ENCODE measurements at places on chromosomes 12 and 14.

DNA sequence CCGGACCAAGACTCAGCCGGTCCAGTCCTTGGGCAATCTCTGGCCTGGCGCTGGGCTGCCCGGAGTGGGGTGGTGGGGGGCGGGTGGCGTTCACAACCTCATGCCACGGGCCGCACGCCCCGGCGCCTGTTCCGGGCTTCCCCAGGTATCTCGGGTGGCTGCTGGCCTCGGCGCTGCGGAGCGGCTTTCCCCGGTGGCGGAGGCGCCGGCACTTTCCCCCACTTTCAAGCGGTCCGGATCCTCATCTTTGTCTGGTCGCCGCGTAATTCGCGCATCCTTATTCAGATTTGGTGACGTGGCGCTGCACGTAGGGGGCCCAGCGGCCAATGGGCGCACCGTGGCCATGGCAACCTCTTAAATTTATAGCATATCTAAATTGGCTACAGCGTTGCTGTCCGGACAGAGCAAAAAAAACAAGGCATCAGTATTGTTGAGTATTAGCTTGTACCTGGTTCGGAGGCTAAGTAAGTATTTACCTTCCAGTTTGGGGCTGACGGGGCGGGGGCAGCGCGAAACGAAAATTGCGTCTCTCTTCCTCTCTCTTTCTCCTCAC, at the start of gene LHX5:
TSS of gene LHX5 (minus strand) at position 253 of the 553 bp plus-strand sequence. CDS start 373 bp downstream, outside the sequence.
- no peak for DNase-seq

DNA sequence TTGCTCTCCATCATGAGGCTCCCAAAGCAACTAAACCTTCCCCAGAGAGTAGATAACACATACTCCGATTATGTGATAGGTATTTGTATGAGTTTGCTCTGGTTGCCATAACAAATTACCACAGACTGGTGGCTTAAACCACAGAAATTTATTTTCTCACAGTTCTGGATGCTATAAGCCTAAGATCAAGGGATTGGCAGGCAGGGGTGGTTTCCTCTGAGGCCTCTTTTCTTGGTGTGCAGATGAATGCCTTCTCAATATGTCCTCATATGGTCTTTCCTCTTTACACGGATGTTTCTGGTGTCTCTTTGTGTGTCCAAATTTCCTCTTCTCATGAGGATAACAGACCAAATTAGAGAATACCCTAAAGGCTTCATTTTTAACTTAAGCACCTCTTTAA, 285.8 kb upstream of the GRIP1 start:
- DNase-seq, result peak; percentile 27

- no peak for DNase-seq
Observed at GRCh38 chr12:71763677-71764379, 9.2 kb downstream of the RAB21 start.

- no peak for DNase-seq
Observed at GRCh38 chr14:86892152-86892956, 1100.6 kb downstream of the GALC start.

- no peak for DNase-seq
Observed at GRCh38 chr14:65042731-65043372, 56.2 kb downstream of the FNTB start.

DNA sequence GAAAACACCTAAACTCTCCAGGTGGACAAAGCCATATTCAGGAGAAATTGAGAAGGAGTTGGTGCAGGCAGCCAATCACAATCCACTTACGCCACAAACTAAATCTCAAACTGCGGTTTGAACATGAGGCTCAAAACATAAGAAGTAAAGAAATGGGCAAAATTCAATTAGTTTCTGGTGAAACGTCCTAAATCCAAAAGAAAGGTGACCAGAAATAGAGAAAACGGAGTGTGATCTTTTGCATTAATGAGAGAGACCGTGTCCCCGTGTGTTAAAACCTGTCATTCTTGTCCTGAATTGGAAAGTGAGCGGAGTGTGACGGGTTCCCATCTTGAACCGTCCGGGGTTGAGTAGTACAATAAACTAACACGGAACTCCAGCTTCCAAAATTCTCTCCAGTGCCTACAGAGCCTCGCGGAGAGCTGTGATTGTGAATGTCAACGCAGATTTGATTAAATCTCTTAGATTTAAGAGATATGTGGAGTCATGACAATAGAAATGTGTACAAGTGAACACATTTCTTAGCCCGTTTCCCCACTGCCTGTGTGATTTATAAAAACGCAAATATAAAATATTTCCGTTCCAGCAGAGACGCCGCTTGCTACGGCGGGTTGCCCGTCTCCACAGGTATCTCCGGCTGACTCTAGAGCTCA, 595 bp upstream of the METAP2 start:
- DNase-seq, result peak; percentile 23

DNA sequence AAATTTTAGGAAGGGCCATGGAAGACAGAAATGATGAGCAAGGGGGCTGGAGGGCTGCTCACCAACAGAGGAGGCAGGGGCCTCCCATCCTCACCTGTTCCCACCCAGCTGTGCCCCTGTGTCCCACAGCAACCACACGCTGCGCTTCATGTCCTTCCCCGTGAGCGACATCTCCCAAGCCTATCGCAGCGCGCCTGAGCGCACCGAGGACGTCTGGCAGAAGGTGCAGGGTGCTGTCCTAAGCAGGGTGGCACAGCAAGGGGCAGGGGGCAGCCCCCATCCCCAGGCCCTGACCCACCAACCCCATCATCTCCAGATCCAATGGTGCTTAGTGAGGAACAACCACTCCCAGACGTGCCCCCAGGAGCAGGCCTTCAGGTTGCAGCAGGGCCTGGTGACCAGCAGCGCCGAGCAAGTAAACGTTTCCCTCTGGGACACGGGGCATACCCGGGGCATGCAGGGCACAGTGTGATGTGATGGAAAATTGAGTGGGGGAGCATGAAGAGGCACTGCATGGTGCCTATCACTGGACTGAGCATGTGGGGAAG, 8.1 kb downstream of the CARMIL3 start:
- no peak for DNase-seq

DNA sequence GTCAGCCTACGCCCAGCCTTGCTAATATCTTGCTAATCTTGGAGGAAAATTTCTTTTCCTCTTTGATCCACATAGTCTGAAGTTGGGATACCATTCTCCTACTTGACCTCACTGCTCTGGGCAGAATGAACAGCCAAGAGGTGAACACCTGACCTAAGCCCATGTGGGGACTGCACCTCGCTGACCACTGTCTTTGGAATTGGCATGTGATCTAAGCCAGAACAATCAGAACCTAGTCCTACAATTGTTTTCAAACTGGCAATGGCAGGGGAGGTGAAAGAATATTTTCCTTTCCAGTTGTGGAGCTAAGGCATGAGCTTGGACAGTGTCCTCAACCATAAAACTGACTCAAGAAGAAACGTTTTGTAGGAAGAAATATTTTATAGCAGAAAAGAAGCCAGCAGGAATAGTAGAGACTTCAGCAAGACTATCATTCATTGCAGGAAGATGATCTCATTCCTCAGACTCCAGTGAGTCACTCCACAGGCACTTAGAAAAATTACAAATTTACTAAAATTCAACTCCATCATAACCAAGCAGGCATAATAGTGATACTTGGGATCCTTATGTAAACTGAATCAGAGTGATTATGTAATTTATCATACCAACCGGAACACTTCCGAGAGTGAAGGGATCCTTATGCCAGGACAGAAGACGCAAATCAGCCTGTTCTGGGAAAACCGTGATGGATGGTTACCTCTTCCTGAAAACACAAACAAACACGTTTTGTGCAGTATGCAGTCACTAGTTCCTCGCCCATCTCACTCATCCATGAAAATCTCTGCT, 14.7 kb downstream of the PTPRO start:
- no peak for DNase-seq

DNA sequence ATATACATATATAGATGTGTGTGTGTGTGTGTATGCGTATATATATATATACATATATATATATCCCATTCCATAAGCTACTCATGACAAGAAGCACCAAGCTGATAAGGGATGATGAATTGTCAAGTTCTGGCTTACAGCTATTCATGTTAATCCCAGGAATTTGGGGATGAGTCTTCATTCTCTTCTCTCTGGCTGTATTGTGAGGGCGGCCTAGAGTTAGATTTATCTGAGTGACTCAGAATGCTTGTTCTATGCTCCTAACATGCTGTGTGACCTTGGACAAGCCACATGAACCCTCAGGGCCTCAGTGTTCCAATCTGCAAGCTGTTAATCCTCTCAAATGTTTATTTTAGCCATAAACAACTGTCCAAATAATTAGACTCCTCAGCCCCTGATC, 749.0 kb downstream of the MED13L start:
- no peak for DNase-seq

DNA sequence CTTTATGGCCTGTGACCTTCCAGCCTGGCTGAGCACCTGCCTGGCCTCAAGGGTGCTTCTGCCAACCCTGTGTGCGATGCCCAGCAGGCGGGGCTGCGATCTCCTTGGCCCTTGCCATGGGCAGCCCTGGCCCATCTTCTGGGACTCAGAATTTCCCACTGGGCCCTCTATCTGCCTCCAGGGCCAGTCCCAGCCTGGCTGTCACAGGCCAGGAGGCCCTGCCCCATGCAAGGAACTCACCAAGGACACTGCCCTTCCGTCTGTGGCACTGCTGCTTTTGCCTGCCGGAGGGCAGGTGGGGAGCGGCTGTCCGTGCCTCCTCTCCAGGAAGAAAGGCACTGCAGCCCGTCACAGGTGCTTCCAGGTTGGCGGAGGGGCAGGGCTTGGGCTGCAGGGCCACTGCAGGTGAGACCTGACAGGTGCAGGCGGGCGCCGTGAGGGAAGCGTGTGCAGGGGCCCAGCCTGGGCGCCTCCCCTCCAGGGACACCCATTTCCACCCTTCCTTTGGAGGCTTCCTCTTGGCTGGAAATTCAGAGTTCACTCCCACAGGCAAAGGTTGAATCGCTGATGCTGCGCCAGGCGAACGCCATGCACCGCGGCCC, 177.8 kb downstream of the KIF26A start:
- no peak for DNase-seq

DNA sequence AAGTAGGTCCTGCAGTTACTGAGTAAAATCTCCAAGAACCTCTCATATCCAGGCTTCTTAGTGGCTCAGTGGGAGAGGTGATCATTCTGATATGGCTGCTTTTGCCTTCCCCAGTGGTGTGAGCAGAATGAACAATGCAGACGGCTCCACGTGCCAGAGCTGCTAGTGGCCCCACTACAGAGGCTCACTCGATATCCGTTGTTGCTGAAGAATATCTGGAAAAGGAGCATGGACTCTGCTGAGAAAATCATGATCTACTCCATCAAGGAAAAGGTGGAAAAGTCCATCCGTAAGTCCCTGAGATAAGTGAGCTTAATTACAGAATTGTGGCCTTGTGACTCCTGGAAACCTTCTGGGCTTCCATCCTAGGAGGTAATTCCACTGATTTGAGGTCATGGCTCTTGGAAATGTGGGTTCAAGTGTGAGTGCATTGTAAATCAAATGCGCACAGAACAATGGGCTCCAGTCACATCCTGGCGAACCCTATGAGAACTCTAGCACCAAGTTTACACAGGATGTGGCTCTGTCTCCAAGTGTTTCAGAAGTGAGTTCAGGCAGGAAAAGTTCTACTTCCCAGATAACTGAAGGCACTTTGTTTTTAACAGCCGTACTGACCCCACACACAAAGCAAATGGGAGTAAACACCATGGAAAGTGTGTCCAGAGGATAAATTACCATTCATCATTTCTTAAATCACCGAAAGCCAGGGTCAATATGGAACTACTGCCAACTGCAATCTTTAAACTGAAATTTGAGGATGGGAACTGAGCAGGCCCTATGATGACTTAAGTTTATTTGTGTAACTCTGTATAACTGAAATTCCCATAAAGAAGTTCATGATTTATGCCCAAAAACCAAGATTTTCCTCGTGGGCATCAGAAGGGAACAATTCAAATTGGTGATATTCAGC, 51.4 kb downstream of the PLEKHG7 start:
- no peak for DNase-seq

GRCh38 chr12:132305991-132306884, 23.2 kb downstream of the GALNT9 start:
- no peak for DNase-seq

GRCh38 chr12:788288-788687, 35.9 kb downstream of the WNK1 start:
- no peak for DNase-seq

DNA sequence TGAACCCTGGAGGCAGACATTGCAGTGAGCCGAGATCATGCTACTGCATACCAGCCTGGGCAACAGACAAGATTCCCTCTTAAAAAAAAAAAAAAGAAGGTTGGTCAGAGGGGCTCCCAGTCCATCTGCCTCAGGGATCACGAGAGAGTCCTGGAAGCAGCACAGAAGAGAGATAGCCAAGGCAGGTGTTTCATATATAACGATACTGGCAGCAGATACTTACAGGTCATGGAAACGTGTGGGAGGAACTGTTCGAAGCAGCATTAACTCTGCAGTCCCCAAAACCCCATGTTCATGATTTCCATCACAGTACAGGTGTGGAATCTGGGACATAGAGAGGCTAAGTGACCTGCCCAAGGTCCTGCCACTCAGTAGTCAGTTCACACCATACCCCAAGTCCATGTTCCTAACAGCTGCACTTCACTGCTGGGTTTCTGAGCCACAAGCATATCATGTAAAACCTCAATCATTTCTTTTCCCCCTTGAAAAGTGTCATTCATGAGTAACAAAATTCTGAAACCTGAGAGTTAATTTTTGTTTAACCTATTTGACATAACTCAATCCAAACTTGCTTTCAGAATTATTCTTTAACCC, 16.7 kb downstream of the CDK2AP1 start:
- DNase-seq, result no peak

DNA sequence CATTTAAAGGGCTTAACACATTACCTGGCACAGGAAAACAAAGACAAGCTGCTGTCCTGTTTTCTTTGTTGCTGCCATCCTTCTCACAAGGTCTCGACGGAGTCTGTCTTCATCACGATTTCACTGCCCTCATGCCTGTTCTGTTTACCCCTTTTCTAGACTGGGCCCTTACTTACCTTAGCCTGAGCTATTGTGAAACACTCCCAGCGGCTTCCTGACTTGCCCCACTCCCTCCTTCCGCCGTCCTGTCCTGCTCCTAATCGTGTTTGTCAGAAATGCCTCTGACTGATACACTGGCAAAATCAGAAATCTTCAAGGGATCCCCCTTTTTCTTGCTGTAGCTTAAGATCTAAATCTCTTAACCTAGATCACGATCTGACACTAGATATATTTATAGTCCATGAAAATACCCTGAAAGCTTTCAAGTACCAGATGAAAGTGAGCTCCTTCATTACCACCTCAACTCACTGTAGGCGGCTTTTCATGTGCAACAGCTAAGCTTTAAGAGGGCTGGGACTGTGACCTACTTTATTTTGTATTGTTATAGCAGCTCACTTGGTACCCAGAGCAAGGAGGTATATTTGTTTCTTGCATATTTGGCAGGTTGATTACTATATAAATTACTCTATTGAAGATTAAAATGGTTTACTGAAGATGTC, 32.1 kb downstream of the TECPR2 start:
- no peak for DNase-seq

DNA sequence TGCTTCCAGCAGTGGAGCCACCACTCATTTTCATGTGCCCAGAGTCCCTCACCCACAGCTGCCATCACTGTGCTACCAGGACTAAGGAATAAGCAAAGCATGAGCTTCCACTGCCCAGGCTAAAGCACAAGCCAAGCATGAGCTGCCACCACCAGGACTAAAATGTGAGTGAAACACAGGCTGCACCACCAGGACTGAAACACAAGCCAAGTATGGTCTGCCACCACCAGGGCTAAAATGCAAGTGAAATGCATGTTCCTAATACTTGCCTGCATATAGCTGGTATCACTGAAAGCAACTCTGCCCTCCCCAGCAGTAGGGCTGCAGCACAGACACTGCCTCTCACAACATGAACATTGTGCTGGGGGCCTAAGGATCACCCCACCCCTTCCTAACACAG, 30.0 kb downstream of the CEP83 start:
- no peak for DNase-seq

- DNase-seq, result no peak
Observed at GRCh38 chr14:102772781-102773570, 4.3 kb upstream of the TRAF3 start.
